ENCODE measurements at places on chromosomes 1 and 21.

DNA sequence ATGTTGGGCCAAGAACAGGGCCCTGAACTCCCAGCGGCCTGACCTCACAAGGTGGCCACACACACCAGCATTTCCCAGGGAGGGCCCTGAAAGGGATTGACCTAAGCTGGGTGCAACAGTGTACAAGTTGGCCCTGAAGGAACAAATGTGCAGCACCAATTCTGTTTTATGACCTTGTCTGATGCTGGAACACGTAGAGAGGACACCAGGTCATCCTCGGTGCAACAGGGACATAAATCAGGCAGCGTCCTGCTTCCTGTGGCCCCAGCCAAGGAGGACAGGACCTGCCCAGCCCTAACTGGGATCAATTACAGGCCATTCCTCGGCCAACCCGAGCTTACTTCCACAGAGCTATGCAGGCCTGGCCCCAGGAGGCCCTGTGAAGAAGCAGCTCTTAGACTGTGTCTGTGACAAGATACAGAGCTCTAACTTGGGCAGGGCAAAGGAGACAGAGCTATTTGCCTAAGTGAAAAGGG lies 12.8 kb upstream of the PHC2 start:
- DNase-seq, result no peak

- no peak for DNase-seq
Observed at GRCh38 chr1:222546091-222546490, 1.8 kb downstream of the HHIPL2 start.

- no peak for DNase-seq
Observed at GRCh38 chr1:239993366-239993765, 98.3 kb upstream of the FMN2 start.

DNA sequence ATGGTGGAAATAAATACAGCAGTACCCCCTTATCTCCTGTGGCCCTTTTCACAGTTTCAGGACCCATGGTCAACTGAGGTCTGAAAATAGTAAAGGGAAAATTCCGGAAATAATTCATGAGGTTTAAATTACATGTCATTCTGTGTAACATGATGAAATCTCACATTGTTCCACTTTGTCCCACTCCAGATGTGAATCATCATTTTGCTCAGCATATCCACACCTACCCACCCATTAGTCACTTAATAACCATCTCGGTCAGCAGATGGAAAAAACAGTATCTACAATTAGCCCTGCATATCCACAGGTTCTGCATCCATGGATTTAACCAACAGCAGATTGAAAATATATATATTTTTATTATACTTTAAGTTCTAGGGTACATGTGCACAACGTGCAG lies 86.9 kb upstream of the GORAB start:
- no peak for DNase-seq

DNA sequence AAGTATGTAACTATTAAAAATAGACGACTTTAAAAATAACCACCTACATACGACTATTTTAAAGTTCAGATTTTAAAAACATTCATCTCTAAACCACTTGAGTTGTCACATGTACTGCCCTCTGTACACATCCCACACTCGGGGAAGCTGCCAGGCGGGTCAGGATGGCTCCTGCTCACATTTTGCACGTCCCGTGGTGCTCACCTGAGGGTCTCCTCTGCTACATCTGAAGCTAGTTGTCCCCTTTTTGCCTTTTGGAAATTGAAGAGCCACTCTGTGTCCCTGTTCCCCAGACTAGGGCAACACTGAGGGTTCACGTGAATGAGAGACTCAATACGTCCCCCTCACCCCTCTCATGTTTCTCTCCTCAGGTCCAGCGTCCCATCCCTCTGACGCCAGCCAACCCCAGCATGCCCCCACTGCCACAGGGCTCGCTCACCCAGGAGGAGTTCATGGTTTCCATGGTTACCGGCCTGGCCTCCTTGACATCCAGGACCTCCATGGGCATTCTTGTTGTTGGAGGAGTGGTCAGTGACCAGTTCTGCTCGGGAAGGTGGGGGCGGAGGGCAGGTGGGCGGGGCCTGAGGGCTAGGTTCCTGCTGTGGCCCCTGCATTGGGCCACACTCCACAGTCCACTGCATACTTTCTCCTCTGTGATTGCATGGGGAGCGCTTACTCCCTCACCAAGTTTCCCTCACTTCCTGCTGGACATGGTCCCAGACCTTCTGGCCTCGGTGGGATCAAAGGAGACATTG lies 13.0 kb upstream of the MIIP start:
- DNase-seq, result no peak

GRCh38 chr1:153647346-153647714 lies 11.2 kb upstream of the SNAPIN start:
- DNase-seq, result no peak

GRCh38 chr1:61058483-61059245 lies 23.7 kb upstream of the NFIA start:
- no peak for DNase-seq

GRCh38 chr1:2983319-2983705 lies 38.0 kb upstream of the ACTRT2 start:
- no peak for DNase-seq

DNA sequence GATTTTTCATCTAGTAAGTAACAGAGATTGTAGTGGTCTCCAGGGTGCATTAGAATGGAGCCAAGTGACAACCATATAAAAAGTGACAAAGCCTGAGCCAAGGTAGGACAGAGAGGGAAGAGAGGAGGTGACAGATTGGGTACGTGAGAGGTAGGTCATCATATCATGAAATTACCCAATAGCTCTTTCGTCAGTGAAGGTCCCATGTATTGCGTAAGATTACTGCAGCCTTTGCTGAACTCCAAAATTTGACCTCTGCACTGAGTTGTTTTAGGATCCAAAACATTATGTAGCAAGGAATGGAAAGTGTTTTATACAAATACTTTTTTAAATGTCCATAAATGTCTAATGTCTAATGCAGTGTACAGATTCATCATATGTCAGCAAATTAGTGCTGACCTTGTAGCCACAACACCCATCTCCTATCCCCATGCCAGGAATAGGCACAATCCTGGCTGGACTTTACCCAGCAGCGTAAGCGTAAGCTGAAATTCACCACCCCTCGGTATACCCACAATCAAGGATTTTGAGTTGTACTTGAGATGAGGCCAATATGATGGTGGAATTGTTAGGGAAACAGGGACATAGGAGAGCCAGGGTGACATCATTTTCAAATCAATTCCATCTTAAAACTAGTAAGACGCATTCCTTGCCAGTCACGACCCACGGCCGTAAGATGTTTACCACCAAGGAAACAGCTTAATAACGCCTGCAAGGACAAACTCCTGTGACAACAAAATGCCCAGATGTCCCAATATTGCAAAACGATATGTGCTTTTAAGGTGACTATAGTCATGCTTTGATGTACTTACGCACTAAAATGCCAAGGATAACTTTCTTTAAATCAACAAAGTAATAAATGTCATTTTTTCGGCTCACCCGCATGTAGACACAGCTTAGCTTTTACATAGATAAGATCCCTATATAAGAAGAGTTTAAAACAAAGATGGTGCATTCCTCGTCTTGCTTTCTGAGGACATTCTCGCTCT lies 38.1 kb upstream of the GREM2 start:
- DNase-seq, result no peak

Data from activated CD4-positive, alpha-beta T cell treated with anti-CD3 and anti-CD28 coated beads for 24 hours (primary cell).